ENCODE measurements at places on chromosomes 1 and 21.
A peak's percentile ranks its signal among the peaks of the same experiment; 100 is the strongest.

DNA sequence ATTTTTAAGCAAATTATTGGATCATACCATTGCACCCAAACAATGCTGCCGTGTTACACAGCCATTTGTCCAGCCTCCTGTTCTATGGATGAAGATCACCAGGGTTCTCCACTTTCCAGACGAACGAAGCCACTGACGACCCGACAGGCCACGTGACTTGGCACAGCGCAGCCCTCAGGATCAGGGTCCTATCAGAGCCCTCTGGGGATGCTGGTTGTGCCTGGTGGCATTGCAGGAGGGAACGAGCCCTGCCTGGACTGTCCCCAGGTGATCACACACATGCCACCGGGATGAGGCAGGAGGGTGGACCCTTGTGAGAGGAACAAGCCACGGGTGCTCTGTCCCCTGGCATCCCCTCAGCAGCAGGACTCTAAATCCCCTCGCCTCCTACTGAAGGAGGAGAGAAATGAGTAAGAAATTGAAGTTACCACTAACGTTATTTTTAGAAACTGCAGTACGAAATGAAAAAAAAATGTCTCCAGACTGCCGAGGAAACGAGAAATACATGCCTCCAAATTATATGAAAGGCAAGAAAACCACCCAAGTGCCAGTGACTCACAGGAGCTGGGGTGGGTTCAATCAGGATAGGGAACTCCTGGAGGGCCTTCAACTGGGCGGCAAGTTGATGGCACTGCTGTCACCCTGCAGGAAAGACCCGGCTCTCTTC lies 58.7 kb upstream of the PDE9A start:
- no peak for DNase-seq

DNA sequence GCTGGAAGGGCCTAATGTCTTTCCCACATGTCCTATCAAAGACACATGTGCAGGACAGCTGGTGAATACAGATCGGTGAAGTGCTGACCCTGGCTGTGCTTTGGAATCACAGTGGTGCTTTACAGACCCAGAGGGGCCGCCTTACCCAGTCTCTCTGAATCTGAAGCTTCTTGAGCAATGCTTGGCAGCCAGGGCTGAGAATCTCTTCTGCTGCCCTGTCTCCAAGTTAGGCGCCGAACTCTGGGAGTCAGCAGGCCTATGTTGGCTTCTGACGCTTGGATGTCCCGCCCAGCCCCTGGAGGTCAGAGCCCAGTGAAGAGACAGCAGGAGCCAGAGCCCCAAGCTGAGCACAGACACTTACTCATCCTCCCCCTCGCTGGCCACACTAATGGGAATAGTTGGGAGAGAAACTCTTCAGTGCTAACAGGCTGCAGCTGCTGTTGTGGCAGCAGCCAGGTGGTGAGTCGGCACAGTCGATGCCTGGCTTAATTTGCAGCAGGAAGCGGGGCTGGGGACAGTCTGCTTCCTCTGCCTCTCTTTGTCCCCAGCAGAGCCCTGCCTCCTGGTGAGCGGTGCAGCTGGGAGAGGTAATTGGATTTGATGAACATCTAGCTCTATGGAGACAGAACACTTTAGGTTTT lies 68.1 kb downstream of the URB2 start:
- DNase-seq = no peak

DNA sequence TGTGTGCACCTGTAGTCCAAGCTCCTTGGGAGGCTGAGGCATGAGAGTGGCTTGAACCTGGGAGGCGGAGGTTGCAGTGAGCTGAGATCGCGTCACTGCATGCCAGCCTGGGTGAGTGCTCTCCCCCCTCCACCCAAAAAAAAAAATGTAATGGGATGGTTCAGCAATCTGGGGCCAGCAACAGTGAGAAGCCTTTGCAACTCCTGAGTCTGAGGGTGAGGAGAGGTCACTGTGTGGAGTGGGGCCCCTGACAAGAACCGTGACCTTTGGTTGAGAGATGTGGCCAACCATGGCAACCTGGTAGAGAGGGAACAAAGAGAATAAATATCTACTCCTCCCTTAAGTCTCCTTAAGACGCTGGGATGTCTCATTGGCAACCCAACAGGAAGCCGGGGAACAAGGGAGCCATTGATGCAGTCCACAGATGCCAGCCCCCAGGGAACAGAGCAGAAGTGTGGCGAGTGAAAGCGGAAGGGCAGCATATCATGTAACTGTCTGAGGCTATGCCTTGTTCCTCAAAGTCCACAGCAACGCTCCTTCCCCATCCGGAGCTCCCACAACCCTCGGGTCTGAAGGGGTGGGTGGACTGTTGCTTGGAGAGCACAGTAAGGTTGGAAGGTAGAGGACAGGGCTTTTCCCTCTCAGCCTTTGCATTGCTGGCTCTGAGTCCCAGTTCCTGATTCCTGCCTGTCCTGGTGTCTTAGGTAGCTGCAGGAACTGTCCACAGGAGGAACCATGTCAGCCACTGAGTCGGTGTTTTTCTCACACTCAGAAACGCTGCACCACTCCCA lies 8.3 kb downstream of the TRNP1 start:
- DNase-seq = no peak

GRCh38 chr1:53732912-53733317 lies 6.0 kb downstream of the GLIS1 start:
- DNase-seq = no peak

DNA sequence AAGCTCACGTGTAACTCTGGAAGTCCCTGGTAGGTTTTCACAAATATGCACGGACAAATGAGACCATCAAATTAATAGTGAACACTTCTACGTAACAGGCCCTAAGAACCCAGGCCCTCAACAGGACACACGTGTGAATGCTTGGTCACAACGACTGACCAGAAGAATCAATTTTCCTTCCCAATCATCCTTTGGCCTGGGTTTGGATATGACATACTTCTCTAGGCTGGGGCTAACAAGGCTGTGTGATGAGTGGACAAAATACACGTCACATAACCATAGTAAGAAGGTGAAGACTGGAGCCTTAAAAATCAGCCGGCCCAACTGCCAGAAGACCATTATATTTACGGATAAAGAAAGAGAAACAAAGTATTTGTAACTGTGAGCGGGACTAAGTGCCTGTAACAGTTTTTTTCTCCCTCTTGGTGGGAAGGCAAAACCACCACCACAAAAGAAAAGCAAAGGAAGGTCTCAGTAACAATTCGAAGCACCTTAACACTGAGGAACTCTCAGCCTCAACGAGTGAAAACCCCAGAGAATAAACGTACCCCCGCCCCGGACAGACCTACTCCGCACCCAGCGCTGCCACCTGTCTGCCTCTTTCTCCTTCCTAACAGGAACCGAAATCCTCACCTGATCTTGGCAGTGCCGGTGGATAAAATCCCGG lies 450 bp downstream of the SDE2 start:
- DNase-seq = no peak

DNA sequence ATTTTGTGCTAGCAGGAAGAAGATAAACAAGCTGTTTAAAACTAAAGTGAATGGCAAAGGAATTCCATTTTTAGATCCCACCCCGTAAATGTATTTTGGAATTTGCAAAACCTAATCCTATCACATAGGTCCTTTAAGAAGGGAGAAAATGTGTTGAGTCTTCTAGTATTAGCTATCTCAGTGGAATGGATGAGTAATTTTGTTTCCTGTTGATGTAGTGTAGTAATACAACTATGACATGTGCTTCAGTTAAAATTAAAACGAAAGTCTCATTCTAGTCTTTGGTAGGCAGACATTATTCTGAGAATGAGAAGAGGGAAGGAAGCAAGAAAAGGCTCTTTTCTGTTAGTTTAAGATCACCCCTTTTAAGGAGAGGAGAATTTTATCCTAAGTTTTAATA lies 265.9 kb upstream of the C1orf105 start:
- DNase-seq = no peak

- DNase-seq = peak; percentile 54
Measured at GRCh38 chr1:226814751-226815537, 55.5 kb upstream of the PSEN2 start.

- no peak for DNase-seq
Measured at GRCh38 chr1:169584483-169585144, 1.7 kb downstream of the F5 start.

DNA sequence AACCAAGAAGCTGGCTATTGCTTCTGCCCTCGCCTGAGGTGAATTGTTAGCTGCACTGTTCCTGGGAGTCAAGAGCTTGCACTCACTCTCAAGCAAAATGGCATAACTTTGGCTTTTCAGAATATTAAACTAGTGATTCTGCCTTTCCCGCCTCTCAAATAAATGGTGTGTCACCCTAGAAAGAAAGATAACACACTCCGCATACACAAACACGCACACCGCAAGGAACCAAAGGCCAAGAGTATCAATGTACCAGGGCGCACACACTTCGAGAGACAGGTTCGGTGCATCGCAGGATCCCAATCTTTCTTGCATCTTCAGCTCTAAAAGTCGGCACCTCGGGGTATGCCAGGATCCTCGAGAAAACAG lies 470 bp upstream of the RTCA start:
- no peak for DNase-seq

DNA sequence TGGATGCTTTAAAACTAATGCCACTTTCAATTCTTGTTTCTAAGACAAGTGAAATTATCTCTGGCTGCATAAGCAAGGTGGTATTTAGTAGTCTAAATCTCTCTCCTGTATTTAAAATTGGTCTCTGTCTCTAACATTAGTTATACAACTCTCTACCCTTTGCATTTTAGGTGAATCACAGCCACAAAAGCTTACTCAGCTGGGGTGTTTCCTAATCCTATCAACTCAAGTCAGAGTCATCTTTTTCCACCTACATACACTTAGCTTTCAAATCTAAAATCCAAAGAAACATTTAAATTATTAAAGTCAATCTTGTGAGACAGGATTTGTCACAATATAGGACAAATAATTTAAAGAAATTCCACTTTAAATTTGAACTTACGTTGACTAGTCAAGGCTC lies 255.1 kb upstream of the CXADR start:
- DNase-seq = no peak

DNA sequence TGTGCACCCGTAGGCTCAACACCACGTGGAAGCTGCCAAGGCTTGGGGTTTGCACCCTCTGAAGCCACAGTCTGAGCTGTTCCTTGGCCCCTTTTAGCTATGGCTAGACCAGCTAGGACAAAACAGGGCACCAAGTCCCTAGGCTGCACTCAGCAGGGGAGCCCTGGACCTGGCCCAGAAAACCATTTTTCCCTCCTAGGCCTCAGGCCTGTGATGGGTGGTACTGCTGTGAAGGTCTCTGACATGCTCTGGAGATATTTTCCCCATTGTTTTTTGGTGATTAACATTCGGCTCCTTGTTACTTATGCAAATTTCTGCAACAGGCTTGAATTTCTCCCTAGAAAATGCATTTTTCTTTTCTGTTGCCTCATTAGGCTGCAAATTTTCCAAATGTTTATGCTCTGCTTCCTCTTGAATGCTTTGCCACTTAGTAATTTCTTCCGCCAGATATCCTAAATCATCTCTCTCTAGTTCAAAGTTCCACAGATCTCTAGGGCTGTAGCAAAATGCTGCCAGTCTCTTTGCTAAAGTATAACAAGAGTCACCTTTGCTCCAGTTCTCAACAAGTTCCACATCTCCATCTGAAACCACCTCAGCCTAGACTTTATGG lies 69.0 kb upstream of the KRTAP19-8 start:
- no peak for DNase-seq

- no peak for DNase-seq
Measured at GRCh38 chr1:20400341-20401177, 85.5 kb downstream of the CAMK2N1 start.

- DNase-seq = no peak
Measured at GRCh38 chr1:233879841-233880240, 24.6 kb upstream of the SLC35F3 start.

- DNase-seq = no peak
Measured at GRCh38 chr21:34594566-34595234, 20.2 kb downstream of the RCAN1 start.

- DNase-seq = no peak
Measured at GRCh38 chr21:27329255-27329851, 362.5 kb upstream of the ADAMTS5 start.

DNA sequence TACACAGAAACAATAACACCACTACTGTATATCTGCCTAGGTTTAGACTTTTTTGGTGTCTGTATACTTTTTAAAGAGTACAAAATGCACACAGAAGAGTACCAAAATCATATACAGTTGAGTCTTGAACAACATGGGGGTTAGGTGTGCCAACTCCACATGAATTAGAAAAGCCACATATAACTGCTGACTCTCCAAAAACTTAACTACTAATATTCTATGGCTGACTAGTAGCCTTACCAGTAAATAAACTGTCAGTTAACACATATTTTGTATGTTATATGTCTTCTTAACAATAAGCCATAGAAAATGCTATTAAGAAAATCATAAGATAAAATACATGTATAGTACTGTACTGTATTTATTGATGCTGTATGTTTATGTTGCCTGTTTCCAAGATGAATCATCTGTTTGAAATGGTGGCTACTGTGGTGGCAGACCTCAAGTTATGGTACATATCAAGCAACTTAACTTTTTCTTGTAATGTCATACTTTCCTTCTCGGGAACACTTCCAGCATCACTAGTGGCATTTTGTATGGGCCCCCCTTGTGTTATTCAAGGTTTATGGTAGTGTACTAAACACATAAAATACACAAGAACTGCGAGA lies 71.2 kb downstream of the LHX4 start:
- DNase-seq = no peak

DNA sequence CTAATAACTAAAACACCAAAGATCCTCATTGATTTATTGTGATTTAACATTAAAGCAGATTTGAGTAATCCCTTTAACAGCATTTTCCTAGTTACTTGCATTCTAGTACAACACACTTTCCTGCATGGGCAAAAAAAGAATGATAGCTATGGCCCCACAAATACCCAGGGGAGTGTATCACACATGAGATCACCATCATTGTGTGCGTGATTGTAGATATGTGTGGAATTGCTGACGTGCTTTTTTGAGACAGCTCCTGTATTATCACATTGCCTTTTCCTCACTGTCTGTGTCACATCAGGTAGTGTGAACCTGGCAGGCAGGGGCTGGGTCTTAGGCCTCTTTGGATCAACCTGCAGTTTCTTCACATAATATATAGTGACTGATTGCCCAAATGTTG lies 48.5 kb upstream of the SAMD13 start:
- no peak for DNase-seq

Measured in keratinocyte (primary cell).